ENCODE measurements at places on chromosomes 3 and 15. TPM values are rescaled to one million over a fixed set of nuclear protein-coding genes. Genes with fewer than 3 reads are reported as not detected.

The ALPK3 gene
- 0.43 TPM for total RNA-seq

- H3K27me3 ChIP-seq = no peaks in the 10 kb centered on the region
- H3K4me3 ChIP-seq = no peak overlapping the region
- no peaks in the 10 kb centered on the region for H3K36me3 ChIP-seq
- H3K27ac ChIP-seq = no peak overlapping the region
- no peak for DNase-seq
- H3K4me1 ChIP-seq = no peaks in the 10 kb centered on the region
These were observed 315.0 kb downstream of the OCA2 start for GRCh38 chr15:27784107-27784506.

DNA sequence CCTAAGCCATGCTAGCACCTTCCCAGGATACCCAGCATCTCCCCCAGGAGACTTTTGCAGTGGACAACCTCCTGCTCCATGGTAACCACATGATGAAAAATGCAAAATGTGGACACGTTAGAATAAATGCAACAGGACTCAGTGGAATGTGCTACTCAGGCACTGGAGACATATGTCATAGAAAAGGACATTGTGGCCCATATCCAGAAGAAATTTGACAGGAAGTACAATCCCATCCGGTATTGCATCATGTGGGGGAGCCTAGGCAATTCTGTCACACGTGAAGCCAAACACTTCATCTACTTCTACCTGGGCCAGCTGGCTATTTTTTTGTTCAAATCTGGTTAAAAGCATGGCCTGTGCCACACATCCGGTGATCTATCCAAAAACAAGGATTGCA, 227.2 kb upstream of the GPR149 start:
- H3K4me3 ChIP-seq = no peak overlapping the region
- no peaks in the 10 kb centered on the region for H3K36me3 ChIP-seq
- no peak for DNase-seq
- no peaks in the 10 kb centered on the region for H3K27me3 ChIP-seq
- H3K27ac ChIP-seq = no peak overlapping the region
- no peaks in the 10 kb centered on the region for H3K4me1 ChIP-seq

DNA sequence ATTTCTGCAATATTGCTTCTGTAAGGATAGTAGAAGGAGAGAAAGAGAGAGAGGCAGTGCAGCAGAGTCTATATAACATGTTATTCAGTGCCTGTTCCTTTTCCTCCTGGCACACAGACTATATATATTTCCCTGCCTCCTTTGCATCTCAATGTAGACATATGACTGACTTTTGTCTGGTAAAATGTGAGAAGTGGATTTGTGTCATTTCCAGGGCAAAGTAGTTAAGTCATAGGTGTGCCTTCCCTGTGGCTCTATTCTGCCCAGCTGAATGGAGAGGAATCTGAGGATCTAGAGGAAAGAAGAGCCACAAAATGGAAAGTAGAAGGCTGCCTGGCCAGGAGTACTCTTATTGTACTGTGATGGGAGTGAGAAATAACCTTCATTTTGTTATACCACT, 54.6 kb upstream of the CADPS start:
- no peaks in the 10 kb centered on the region for H3K36me3 ChIP-seq
- H3K4me3 ChIP-seq = no peak overlapping the region
- H3K27ac ChIP-seq = no peak overlapping the region
- H3K4me1 ChIP-seq = no peaks in the 10 kb centered on the region
- H3K27me3 ChIP-seq = no peaks in the 10 kb centered on the region

- H3K4me3 ChIP-seq = no peak overlapping the region
- H3K27ac ChIP-seq = no peak overlapping the region
- H3K27me3 ChIP-seq = no peaks in the 10 kb centered on the region
These were observed 275.9 kb downstream of the ZIC4 start for GRCh38 chr3:147130461-147130860.

- no peaks in the 10 kb centered on the region for H3K4me1 ChIP-seq
- no peak overlapping the region for H3K27ac ChIP-seq
- no peak overlapping the region for H3K4me3 ChIP-seq
- no peaks in the 10 kb centered on the region for H3K36me3 ChIP-seq
- no peaks in the 10 kb centered on the region for H3K27me3 ChIP-seq
These were observed 140.6 kb upstream of the PRR20G start for GRCh38 chr3:127428344-127428997.

- no peak overlapping the region for H3K27ac ChIP-seq
- DNase-seq = no peak
- no peaks in the 10 kb centered on the region for H3K36me3 ChIP-seq
- peaks cover 52% of the 10 kb centered on the region for H3K4me1 ChIP-seq
These were observed 102.9 kb downstream of the FNDC3B start for GRCh38 chr3:172142051-172142863.
